HCT116 (cell line): ENCODE measurements at places on chromosomes 6 and 20.

- DNase-seq, result no peak
Observed at GRCh38 chr6:131167773-131168172, 32.5 kb downstream of the AKAP7 start.

GRCh38 chr20:19975436-19975799, 41.7 kb upstream of the NAA20 start:
- DNase-seq, result no peak

DNA sequence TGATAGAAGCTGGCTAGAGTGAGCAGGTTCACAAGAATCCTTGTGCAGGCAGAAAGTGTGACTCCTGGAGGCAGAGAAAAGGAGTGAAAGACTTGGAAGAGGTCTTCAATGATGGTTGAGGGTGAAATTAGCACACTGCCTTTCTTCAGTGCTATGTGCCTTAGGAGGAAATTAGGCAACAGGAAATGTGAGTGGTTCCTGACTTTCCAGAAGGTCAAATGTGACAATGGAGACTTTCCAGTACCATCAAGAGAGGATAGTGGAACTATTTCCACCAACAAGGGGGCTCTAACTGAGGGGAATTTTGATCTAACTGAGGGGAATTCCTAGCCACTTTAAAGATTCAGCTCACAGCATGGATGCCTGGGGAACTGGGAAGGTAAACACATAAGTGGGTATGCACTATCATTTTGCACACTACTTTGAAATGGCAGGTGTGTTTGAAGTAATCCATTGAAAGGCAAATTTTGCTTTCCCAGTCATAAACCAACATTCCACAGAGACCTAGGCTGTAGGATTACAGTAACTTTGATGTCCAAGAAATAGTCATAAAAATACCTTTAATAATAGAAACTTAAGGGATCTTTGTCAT, 90.0 kb downstream of the PERP start:
- DNase-seq, result no peak

GRCh38 chr20:4088766-4089165, 73.4 kb upstream of the RNF24 start:
- DNase-seq, result no peak

DNA sequence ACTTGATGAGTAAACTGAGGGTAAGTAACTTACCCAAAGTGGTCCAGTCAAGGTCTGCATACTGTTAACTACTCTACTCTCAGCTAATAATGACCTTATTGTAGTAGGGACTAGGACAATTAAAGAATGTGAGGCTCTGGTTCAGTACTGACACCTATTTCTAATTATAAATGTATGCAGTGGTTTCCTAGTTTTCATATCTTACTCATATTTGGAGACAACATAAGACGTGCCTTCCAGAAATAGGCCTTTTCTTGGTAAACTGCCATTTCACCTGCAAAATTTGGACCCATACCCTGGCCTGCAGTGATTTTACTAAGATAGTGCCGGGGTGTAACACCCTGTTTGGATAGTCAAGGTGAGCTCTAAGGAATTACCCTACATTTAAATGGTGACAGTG, 24.7 kb downstream of the GJA1 start:
- DNase-seq, result no peak

DNA sequence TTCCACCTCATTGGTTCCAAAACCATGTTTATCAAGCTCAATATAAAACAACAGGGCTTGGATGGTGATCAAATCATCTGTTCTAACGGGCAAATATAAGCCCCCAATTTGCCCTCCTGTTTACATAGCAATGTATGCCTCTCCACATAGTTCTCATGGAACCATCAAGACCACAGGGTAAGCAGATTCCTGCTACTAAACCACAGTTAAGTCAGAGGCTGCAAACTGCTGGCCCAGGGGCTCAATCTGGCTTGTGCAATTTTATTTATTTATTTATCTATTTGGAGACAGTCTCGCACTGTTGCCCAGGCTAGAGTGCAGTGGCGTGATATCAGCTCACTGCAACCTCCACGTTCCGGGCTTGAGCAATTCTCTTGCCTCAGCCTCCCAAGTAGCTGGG, 18.9 kb upstream of the MTHFD1L start:
- no peak for DNase-seq
